Stomach (tissue), 19 donors: ENCODE measurements at places on chromosomes 11 and 22. TPM values are rescaled to one million over a fixed set of nuclear protein-coding genes. Genes with fewer than 3 reads are reported as not detected.

MFRP gene
- total RNA-seq = not detected

DNA sequence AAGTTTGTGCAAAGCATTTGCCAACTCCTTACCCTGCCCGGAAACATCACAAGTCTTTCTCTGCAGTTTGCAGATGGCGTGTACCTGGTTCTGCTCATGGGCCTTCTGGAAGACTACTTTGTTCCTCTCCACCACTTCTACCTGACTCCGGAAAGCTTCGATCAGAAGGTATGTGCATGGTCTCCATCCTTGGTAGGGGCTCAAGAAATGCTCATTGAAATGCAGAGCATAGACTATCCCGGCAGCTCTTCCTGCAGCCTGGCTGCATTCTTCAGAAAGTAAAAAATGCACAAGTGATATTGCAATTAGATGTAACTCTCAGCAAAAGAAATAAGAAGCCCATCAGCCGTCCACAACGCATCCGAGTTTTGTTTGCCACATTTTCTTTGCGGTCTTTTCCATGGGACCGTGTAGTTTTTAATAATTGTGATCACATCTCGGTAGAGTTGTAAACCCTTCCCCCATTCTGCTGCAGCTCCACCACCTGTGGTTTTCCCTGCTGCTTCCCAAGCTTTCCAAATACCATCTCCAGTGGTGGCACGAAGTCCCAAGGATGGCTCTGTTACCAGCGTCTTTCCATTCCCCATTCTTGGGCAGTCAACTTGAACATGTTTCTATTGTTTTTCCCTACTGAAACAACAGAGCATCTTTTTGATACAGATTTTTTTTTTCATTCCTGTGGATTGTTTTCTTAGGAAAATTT, 22.7 kb upstream of the PARVG start:
- no peak overlapping the region for H3K4me3 ChIP-seq
- H3K27me3 ChIP-seq = no peaks in the 10 kb centered on the region
- H3K36me3 ChIP-seq = peaks cover 30% of the 10 kb centered on the region
- peaks cover 29% of the 10 kb centered on the region for H3K4me1 ChIP-seq
- H3K27ac ChIP-seq = peak overlapping the region; percentile 20
- no peak for DNase-seq

C11orf91 gene
- total RNA-seq = not detected

NCR3LG1 gene
- total RNA-seq = 13.6 TPM

TSSK2 gene
- not detected for total RNA-seq

ANO3 gene
- 0.18 TPM for total RNA-seq

MUC5B gene
- total RNA-seq = 38.5 TPM

SCGB1D2 gene
- total RNA-seq = not detected

APOL2 gene
- total RNA-seq = 34.1 TPM

PRG3 gene
- not detected for total RNA-seq

C11orf42 gene
- total RNA-seq = not detected

BACE1 gene
- 21.1 TPM for total RNA-seq

DNA sequence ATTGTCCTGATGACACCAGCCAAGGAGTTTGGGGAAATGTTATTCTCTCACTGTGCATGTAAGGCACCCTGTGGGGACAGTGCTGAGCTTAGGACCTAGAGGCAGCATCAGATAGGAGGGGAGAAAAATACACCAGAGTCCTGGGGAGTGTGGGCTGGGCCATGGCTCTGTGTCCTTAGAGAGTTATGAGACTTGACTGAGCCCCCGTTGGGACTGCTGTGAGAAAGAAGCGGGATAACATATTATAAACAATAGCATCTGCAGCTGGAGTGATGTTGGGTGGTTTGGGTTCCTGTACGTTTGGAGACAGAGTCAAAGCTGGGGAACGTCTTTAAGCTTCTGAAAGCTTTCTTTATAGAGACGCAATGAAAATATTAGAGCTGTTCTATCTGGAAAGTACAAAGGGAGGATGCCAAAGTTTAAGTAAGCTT, 90.9 kb upstream of the CRTAM start:
- DNase-seq = peak; percentile 59
- H3K36me3 ChIP-seq = no peaks in the 10 kb centered on the region
- no peak overlapping the region for H3K4me3 ChIP-seq
- H3K4me1 ChIP-seq = peaks cover 12% of the 10 kb centered on the region
- H3K27ac ChIP-seq = no peak overlapping the region

RAB39A gene
- total RNA-seq = not detected

LRRC32 gene
- total RNA-seq = 14.0 TPM

DNA sequence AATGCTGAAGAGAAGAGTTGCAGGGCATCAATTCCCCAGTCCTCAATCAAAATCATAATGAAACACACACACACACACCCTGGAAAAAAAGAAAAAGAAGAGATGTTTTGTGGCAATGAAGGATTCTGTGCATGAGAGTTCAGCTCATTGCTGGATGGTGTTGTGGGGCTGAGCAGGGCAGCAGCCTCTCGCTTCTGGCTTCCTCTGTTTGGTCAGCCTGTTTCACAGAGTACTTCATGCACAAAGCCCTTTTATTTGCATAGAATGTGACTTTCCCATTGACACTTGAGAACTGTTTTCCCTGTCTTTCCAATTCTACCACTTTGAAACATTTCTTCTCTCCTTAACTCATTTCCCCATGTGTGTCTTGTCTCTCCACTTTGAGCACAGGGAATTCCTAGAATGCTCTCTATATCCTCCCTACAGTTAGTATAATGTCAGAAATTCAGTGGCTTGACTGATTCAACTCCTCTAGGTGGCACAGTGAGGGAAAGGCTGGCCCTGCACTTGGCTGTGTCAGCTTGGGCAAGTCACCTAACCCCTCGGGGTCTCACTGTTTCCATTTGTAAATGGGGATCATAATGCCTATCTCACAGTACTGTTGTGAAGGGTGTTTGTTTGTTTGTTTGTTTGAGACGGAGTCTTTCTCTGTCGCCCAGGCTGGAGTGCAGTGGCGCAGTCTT, 25.4 kb upstream of the BSX start:
- no peaks in the 10 kb centered on the region for H3K36me3 ChIP-seq
- no peak for DNase-seq
- no peak overlapping the region for H3K27ac ChIP-seq
- H3K4me3 ChIP-seq = no peak overlapping the region

SMTNL1 gene
- not detected for total RNA-seq

GRCh38 chr11:9057888-9058287, 33.5 kb downstream of the SCUBE2 start:
- H3K4me1 ChIP-seq = no peaks in the 10 kb centered on the region
- H3K4me3 ChIP-seq = no peak overlapping the region
- peak overlapping the region; percentile 28 for H3K27ac ChIP-seq
- no peak for DNase-seq
- H3K36me3 ChIP-seq = no peaks in the 10 kb centered on the region

- no peak overlapping the region for H3K4me3 ChIP-seq
- H3K4me1 ChIP-seq = peaks cover 10% of the 10 kb centered on the region
- no peak for DNase-seq
- no peaks in the 10 kb centered on the region for H3K36me3 ChIP-seq
- no peaks in the 10 kb centered on the region for H3K27me3 ChIP-seq
Measured at GRCh38 chr22:36885474-36885873, 24.7 kb downstream of the NCF4 start.

DNA sequence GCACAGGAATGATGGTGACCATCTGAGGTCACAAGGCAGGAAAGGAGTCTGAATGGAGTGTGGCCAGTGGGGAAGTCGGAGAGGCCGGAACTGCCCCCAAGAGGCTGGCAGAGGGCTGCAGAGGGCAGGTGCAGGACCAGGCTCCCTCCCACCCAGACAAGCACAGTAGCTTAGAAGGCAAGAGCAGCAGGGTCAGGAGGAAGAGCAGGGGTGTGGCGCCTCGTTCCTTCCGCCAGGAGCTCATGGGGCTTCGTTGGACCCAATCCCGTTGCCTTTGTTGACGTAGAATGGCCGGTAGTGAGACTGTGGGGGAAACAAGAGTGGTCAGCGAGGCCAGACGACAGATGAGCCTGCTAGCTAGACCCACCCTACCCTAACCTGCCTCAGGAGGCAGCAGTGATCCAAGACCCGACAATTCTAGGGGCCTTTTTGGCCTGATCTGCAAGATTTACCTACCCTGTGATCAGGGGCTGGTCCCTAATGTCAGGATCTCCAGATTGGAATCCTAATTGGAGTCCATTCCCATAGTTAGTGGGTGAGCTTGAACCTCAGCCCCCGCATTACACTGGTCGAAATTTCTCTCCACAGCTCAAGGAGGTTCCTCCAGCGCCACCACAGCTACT, 25.6 kb downstream of the TRIM29 start:
- H3K4me1 ChIP-seq = no peaks in the 10 kb centered on the region
- no peaks in the 10 kb centered on the region for H3K36me3 ChIP-seq
- no peak overlapping the region for H3K4me3 ChIP-seq
- H3K27ac ChIP-seq = no peak overlapping the region

DNA sequence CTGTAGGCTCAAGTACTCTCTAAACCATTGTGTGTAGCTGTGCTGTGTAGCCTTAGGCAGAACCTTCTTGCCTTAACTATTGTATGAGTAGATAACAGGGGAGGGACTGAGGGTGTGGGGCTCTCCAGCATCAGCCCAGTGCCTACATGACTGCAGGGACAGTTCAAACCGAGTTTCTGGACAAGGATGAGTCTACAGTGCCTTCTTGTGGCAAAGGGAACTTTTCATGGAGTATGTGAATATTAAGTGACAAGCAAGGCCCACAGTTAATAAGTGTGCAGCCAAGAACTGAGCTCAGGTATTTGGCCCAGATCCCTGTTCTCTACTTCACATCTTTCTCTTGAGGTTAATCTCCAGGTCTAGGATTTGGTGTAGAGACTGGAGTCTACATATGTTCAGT, 424.4 kb upstream of the LARGE1 start:
- H3K4me1 ChIP-seq = no peaks in the 10 kb centered on the region
- no peaks in the 10 kb centered on the region for H3K27me3 ChIP-seq
- H3K27ac ChIP-seq = no peak overlapping the region
- no peaks in the 10 kb centered on the region for H3K36me3 ChIP-seq
- DNase-seq = no peak

KCNK4 gene
- total RNA-seq = not detected

DNA sequence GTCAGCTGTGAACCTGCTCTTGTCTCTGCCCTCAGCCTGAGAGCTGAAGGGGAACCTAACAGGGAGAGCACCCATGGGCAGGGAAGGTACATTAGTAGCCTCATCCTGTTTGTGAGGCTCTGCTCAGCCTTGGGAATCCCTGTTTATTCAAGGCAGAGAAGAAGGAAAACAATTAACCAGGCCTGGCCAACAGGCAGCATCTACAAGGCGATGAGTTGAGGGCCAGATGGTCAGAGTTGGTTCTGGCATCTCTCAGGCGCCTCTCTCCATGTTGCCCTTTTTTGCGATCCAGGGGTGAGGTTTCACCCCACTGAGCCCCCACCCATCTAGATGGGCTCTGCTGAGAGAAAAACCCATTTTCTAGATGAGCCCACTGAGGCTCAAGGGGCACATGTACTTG, 54.0 kb upstream of the TOP3B start:
- no peaks in the 10 kb centered on the region for H3K36me3 ChIP-seq
- DNase-seq = no peak
- peaks cover 13% of the 10 kb centered on the region for H3K27me3 ChIP-seq
- H3K27ac ChIP-seq = no peak overlapping the region
- no peaks in the 10 kb centered on the region for H3K4me1 ChIP-seq
- no peak overlapping the region for H3K4me3 ChIP-seq

DNA sequence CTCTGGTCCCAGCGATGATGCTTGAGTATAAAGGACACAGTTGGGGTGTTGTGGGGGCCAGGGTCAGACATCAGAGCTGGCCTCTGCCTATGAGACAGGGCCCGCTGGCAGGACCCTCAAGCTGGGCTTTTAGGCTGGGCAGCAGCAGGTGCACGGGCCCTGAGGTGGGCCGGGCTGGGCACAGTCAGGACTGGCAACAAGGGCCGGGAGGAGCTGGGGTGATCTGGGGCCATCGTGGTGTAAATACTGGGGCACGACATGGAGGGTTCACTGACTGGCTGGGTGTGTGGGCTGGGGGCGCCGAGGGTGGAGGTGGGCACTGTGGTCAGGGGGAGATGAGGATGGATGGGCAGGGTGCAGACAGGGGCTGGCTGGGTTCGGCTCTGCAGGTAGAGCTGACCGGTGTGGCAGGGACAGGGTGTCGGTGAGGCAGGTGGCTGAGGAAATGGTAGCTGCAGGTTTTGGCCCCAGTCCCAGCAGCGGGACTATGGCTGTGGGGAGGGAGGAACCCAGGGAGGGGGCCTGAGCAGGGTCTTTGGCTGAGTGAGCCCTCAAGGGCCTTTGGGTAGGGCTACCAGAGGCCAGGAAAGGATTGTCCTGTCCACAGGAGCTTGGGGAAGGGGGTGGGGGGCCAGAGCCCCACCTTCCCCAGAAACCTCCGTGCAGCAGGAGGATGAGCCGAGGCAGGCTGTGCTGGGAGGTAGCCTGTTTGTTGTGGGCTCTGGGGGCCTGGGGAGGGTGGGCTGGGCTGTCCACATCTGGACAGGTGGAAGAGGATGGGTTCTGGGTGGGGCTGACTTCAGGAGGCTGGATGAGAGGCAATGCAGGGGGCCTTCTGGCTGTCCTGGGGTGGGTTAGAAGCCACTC, 81.4 kb downstream of the KCNQ1 start:
- peak overlapping the region; percentile 80 for H3K27ac ChIP-seq
- peak; percentile 63 for DNase-seq
- no peaks in the 10 kb centered on the region for H3K36me3 ChIP-seq
- H3K4me3 ChIP-seq = peak overlapping the region; percentile 23

DNA sequence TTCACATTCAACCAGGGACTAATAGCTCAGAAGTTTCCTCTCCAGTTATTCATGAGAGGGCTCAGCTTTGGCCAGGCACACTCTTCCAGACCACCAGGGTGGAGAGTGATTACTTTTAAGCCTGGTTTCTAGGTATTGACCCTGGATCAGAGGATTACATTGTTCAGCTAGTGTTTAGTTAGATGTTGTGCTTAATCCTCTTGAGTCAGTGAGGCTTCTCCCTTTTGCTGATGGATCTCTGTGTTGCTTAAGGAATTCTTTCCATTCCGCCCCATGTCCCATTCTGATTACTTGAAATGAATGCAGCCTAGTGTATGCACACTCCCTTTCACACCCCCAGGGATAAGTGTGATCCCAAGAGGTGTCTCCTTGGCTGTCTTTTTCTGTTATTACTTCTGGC, 271.7 kb upstream of the ANO5 start:
- H3K4me3 ChIP-seq = no peak overlapping the region
- no peak for DNase-seq
- no peaks in the 10 kb centered on the region for H3K4me1 ChIP-seq
- H3K27me3 ChIP-seq = no peaks in the 10 kb centered on the region
- no peak overlapping the region for H3K27ac ChIP-seq

- H3K27me3 ChIP-seq = no peaks in the 10 kb centered on the region
- peaks cover 73% of the 10 kb centered on the region for H3K36me3 ChIP-seq
- no peak overlapping the region for H3K4me3 ChIP-seq
- no peak overlapping the region for H3K27ac ChIP-seq
- DNase-seq = no peak
Measured at GRCh38 chr22:24165673-24166072, 15.6 kb upstream of the SUSD2 start.

DNA sequence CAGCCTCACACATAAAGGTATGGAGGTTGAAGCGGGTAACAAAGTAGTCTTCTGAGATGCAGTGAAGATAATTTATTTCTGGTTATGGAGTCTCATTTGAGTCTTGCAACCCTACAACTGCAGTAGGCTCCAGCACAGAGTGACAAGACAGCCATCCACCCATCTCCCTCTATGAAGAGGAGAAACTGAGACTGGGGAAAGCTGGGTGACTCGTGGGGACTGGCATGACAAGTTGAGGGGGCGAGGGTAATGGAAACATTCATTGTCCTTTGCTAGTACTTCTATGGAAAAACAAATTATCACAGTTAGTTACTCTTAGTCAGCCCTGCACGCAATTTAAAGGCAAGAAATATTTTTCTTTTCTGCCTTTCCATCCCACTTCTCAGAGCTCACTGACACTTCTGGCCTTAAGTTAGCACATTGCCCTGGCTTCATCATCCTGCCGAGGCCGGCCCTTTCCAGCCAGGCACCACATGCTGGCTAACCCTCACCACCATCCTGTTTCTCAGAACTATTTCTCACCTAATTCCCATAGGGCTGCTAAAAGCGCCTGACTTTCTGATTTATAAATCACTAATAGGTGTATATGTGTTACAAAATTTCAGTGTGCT, 361.1 kb downstream of the ETS1 start:
- no peaks in the 10 kb centered on the region for H3K27me3 ChIP-seq
- H3K36me3 ChIP-seq = no peaks in the 10 kb centered on the region
- H3K4me1 ChIP-seq = no peaks in the 10 kb centered on the region
- no peak for DNase-seq
